ENCODE measurements at places on chromosomes 7 and 10.

- no peak for DNase-seq
Observed at GRCh38 chr10:14240253-14241189, 90.2 kb downstream of the FRMD4A start.

GRCh38 chr10:28774051-28774995, 97.0 kb downstream of the BAMBI start:
- no peak for DNase-seq

DNA sequence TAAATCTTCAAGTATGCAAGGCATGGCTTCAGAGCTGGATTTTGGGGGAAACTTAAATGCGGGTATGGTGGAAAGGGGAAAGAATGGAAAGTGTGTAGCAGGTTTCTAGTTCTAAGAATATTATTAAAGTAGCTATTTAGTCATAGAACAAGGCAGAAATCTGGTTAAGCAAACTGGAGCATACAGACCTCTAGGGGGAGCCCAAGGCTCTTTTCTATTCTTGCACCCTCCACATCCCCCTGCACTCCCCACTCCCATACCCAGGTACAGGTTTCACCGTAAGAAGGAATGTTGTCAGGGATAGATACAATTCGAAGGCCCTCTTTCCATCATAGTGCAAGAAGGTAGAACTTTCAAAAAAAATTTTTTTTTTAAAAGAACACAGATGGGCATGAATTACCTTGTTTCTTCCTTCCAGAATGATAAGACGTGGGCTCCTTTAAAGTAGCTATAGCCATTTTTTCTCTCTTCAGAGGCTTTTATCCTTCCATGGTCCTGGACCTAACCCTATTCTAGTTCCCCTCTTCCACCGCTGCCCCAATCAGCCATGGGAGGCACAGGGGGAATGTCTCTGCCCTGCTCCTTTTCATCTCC, 41.5 kb upstream of the SMIM30 start:
- no peak for DNase-seq

GRCh38 chr7:86708031-86708680, 64.4 kb downstream of the GRM3 start:
- DNase-seq = no peak

DNA sequence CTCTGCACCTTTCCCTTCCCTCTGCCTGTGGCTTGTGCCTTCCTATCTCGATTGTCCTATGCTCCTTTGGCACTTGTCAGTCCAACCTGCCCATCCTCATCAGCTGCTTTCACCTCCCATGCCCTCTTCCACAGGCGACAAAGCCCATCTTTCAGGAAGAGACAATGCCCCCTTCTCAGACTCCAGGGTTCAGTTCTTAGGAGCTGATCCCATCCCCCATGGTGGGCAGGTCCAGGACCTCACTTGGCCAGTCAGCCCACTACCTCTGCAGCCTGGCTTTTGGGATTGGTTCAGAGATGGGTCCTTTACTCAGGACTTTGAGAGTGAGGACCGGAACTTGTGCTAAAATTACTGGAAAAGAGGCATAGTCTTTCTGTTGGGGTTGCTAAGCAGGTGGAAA, 74.0 kb upstream of the NANOS1 start:
- DNase-seq = no peak

DNA sequence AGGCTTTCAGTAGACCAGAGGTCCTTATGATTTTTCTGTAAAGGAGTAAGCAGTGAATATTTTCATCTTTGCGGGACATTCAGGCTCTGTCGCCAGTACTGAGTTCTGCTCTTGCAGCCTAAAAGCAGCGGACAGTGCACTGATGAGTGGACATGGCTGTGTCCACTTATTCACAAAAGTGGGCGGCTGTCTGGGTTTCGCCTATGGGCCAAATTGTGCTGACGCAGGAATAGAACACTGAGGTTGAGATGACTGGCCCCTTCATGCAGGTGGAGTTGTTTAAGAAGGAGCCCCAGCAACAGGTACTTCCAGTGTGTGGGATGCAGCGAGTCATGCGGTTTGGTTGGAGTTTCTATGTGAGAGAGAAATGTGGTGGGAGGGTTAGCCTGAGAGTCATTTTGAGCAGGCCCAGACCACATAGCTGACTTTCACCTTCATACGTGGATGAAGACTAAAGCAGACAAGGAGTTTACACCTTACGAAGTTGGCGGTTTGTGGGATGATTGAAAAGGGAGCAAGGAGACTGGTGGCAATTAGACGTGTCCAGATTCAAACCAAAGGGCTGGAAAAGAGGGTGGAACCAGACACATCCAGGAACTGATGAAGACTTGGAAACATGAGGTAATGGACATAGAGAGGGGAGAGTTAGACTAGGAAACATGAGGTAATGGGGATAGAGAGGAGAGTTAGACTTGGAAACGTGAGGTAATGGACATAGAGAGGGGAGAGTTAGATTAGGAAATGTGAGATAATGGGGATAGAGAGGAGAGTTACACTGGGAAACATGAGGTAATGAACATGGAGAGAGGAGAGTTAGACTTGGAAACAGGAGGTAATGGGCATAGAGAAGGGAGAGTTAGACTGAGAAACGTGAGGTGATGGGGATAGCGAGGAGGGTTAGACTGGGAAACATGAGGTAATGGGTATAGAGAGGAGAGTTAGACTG, 38.2 kb downstream of the WDR37 start:
- DNase-seq = peak; percentile 13

Measured in stimulated activated CD8-positive, alpha-beta memory T cell treated with anti-CD3 and anti-CD28 coated beads, Interleukin-15, amount 100 ng/mL, for 24 hours (primary cell).